Anterior cingulate cortex (tissue), 58 donors: ENCODE measurements at places on chromosomes 12 and 14.

- no peak for DNase-seq
Measured at GRCh38 chr14:38256533-38256840, 594 bp upstream of the CLEC14A start.

DNA sequence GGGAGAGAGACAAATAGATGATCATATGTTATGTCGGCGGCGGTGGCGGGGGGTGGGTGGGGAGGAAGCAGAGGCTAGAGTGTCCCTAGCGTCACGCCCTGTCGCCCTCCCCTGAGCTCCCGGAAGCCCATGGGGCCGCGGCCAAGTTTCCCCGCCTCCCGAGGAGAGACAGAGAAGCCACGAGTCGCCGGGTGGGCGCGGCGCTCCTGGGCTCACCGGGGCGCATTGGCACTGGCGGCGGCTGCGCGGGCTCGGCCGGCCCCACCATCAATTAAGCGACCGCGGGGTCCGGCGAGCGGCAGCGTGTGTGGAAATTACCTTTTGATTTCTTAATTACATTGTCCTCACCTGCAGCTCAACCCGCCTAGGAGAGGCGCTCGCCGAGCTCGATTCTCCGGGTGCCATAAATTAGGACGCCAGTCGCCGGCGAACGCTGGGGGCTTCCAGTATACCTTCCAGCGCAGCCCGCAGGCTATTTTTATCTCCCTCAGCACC, 119.9 kb upstream of the LHX5 start:
- DNase-seq, result no peak

DNA sequence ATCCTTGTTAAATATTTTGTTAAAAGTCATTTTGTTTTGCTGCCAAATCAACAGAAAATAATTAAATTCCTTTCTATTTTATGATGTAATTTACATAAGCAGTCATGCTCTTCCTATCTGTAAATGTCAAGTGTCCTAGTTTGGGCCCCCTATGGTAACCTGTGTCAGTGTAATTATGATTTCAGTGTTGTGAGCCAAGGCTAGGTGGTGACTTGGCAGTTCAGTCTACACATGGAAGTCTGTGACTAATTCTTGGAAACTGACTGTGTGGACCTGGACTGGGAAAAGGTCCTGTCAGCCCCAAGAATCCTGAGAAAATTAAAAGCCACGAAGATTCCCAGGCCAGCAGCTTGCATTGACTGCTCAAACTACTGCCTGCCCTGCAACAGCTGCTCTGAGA, 371.0 kb downstream of the FUT8 start:
- DNase-seq, result no peak

DNA sequence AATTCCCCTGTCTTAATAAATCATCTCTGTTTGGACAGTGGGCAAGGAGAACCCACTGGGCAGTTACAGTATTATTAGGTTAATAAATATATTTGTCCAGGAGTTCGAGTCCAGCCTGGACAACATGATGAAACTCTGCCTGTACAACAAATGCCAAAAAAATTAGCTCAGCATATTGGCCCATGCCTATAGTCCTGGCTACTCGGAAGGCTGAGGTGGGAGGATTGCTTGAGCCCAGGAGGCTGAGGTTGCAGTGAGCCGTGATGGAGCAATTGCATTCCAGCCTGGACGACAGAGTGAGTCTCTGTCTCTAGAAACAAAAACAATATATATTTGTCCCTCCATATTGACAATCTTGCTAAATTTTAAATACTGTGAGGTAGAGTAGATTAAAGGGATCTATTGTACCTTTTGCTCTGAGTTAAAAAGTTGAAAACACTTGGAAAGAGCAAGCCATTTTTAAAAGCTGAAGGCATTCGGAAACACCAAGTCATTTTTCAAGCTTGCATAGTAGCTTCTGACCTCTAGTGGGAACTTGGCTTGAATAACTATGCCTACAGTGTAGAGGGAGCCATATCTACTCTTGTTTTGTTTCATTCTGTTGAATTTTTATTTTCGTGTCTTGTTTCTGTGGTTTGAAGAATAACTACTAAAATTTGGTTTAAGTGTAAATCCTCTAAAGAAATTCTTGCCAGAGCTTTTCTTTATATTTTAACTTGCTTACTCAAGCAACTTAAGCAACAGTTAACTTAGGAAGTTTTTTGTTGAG, 14.6 kb upstream of the EEA1 start:
- no peak for DNase-seq

DNA sequence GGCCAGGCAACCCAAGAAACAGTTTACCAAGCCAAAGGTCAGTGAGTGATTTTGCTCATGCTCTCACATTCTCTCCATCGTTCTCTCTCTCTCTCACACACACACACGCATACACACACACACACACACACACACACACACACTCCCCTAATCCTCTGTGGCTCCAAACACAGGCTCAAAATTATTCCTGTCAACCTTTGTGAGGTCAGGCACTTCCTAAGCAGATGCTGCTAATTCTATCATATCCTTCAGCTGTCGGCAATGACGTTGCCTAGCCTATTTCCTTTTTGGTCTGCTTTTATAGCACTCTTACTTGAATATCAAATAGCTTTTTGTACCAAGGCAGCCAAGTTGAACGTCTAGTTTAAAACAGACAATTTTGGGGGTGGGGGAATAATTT, 98.9 kb upstream of the EGLN3 start:
- DNase-seq, result no peak
